ENCODE measurements at places on chromosomes 5 and 9.

DNA sequence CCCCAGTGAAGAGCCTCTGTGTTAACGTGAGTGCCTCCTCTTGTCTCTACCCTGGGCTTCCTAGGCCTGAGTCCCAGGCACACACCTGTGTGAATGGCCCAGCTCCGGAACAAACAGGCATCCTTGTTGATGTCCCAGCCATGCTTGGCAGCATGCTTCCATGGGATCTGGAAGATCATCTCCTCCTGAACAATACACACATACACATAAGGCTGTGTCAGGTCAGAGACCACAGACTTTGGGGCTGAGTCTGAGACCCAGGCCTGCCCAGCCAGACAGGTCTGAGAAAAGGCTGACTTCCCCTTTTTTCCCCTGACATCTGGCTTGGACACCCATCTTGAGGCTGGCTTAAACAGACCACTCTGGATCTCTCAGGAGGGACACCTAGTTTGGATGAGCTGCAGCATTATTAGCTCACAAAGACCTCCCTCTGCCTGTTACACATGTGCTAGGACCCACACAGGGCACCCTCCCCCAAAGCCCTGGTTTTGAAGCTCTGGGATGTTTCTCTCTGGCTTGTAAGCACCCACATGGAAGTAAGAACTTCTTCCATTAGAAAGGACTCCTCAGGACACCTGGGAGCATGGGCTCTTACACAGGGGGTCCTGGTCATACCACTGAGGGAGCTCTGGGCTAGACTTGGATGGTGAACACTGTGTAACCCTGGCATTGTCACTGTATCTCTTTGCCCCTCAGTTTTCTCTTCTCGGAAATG is 2.6 kb downstream of the IRF1 start:
- no peak for DNase-seq

DNA sequence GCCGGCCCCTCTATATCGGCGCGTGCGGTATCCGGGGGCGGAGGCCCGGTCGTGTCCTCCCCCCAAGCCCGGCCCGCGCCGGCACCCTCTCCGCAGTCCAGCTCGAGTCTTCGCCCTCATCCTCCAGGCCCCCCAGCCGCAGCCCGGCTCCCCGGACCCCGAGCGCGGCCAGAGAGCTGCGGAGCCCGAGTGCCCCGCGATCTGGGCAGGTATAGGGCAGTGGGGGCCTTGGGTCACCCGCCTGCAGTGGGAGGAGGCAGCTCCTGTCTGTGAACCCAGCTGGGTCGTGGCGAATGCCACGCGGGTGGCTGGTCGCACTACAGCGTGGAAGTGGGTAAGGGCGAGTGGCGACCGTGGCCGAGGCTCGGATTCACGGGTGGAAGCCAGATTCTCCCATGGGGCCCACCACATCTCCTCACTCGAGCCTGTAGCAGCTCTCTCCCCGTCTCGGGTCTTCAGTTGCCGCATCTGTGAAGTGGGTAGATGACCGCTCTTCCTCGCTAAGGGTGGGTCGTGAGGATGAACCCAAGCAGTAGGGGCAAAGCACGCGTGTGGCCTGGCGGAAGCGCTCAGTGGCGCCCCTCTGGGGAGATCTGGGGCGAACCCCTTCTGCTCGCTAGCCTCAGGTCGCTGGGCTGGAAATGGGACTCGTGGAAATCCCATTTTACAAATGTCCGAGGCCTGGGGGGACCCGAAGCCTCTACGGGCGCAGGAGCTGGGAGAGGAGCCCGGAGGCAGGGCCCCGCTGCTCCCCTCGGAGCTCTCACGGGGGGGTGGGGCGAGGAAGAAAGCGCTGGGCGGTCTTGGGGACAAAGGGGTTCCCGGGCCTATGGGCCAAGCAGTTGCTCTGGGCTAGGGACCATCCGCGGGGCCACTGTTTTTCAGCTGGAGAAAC is 1.9 kb downstream of the NR5A1 start:
- no peak for DNase-seq

DNA sequence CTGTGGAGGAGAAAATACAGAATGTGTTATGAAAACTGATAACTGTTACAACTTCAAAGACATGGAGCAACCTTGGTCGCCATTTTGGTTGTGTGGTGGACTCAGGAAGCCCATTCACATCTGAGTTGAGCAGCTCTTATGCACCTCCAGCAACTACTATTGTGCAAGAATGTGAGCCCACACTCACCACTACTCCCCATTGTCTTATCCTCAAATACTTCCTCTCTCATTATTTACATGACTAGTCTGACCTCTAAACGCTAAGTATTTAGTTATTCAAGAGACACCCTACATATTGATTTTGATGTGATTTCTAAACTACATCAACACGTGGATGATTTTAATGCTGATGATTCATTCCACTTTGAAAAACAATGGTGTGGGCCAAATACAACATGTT is 516.6 kb upstream of the CLINT1 start:
- no peak for DNase-seq

GRCh38 chr5:32500181-32500580 is 55.6 kb upstream of the ZFR start:
- DNase-seq: no peak

DNA sequence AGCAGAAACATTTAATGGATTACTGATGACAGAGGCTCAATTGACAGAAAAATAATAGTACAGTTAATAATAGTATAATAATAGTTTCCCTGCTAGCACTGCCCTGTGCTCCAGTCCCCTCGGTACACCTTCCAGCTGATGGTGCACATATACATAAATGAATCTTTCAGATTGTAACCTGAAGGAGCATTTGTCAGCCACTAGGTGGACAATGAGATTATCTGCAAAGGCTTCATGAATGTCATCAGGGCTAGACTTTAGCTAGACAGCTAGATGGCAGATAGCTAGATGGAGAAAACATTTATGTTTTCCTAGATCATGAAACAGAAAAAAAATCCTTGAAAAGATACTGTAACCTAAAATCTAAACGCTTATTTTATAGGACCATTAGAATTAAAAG is 304.4 kb upstream of the SMC2 start:
- DNase-seq: no peak

GRCh38 chr9:128416014-128416413 is 4.6 kb upstream of the CERCAM start:
- no peak for DNase-seq

DNA sequence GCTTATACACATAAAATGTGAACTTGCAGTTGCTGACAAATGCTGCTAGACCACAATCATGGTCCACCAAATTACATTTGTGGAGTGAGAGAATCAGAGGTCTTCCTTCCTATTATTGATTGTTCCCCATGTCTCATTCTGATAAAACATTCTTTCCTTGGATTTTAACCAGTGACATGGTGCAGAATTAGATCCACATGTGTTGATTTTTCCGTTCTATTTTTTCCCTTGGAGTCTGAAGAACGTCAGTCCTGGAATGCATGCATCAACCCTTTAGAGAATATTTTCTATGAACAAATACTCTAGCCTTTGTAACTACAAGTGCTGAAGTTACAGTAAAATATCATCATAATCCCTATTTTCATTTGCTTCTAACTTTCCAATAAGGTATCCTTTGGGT is 170.7 kb upstream of the SPRY4 start:
- no peak for DNase-seq

GRCh38 chr9:89179540-89179894 is 899 bp upstream of the SHC3 start:
- no peak for DNase-seq

DNA sequence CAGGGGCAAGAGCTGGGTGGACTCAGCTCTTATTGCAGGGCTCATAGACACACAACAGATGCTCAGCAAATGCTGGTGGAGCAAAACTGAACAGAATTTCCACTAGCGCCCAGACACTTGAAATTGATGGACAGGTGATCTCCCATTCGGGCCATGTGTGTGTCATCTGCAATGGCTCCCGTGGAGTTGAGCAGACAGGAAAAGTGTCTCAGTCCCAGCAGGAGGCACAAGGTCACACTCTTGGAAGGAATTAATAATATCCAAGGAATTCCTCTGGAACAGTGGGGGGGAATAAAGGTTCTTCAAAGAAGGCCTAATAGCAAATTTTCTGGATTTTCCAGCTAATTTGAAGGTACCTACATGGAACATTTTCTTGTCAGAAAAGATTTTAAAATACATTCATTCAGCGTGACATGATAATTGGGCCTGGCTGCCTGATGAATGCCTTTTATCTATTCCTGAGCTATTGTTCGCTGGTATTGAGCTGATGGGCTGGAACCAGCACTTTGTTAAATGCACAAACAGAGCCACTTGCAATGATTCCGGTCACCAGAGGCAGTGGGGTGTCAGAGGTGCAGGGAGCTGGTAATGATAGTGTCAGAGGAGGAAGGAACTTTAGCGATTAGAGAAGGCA is 31.5 kb upstream of the ALDH1B1 start:
- no peak for DNase-seq

All from left ventricle myocardium superior (tissue), 1 donor.